ENCODE measurements at places on chromosomes 12 and 14. TPM values are rescaled to one million over a fixed set of nuclear protein-coding genes. Genes with fewer than 3 reads are reported as not detected.

TNS2 gene
- total RNA-seq = 75.3 TPM

CPNE6 gene
- total RNA-seq = 0.14 TPM

NOS1 gene
- 0.70 TPM for total RNA-seq

TAS2R8 gene
- total RNA-seq = not detected

SERPINA12 gene
- total RNA-seq = not detected

ART4 gene
- not detected for total RNA-seq

SYNDIG1L gene
- not detected for total RNA-seq

CFAP251 gene
- 1.3 TPM for total RNA-seq

C3AR1 gene
- not detected for total RNA-seq

DPPA3 gene
- not detected for total RNA-seq

AKAP5 gene
- total RNA-seq = 0.41 TPM

PRKAB1 gene
- total RNA-seq = 35.6 TPM

PRPH gene
- 2.2 TPM for total RNA-seq

DACT1 gene
- total RNA-seq = 0.47 TPM

SCARB1 gene
- 166 TPM for total RNA-seq

CLEC9A gene
- not detected for total RNA-seq

RNASE1 gene
- total RNA-seq = 0.45 TPM

FOXG1 gene
- total RNA-seq = 0.25 TPM

DAO gene
- not detected for total RNA-seq

TMEM132C gene
- not detected for total RNA-seq

RNASE4 gene
- total RNA-seq = 6.5 TPM

C12orf42 gene
- total RNA-seq = not detected

PKP2 gene
- total RNA-seq = 9.3 TPM

PLA2G1B gene
- total RNA-seq = not detected

RNASE13 gene
- total RNA-seq = not detected

EPYC gene
- total RNA-seq = not detected

VDR gene
- total RNA-seq = 3.5 TPM

All from A549 treated with dexamethasone at 1 μM for 4 hours (cell line).